Esophagus muscularis mucosa (tissue), 4 donors: ENCODE measurements at places on chromosomes 4 and X. TPM values are rescaled to one million over a fixed set of nuclear protein-coding genes. Genes with fewer than 3 reads are reported as not detected.
A peak's percentile ranks its signal among the peaks of the same experiment; 100 is the strongest.

GRCh38 chr4:11741190-11741652 is 312.5 kb upstream of the HS3ST1 start:
- no peak overlapping the region for H3K4me3 ChIP-seq
- no peak for DNase-seq
- no peaks in the 10 kb centered on the region for H3K4me1 ChIP-seq

DNA sequence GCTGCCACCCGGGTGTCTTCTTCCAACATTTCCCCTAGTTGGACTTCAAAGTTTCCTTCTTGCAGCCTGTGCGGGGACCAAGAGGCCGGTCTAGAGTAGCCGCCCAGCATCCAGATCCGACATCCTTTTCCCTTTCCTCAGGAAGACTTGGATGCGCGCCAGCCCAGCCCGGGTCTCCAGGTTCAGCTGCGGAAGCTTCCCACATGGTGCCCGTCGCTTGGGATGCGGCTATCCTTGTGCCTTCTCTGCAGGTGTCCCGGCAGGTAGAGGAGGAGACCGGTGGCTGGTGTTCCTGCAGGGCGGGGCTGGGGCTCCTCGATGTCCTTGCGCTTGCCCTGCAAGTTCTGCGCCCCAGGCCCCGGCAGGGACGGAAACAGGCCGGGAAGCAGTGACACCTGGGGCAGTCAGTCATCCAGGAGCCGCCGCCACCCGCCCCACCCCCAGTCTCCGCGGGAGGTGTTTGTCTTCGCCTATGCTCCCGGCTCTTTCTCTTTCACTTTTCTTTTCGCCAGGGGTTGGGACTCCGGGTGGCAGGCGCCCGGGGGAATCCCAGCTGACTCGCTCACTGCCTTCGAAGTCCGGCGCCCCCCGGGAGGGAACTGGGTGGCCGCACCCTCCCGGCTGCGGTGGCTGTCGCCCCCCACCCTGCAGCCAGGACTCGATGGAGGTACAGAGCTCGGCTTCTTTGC is at the start of gene IL15:
IL15 (plus strand) TSS at position 502 of the 689 bp plus-strand sequence. CDS start 82,882 bp downstream, outside the sequence.
- peaks cover 24% of the 10 kb centered on the region for H3K4me1 ChIP-seq
- H3K36me3 ChIP-seq: no peaks in the 10 kb centered on the region
- DNase-seq: no peak
- no peaks in the 10 kb centered on the region for H3K27me3 ChIP-seq

DNA sequence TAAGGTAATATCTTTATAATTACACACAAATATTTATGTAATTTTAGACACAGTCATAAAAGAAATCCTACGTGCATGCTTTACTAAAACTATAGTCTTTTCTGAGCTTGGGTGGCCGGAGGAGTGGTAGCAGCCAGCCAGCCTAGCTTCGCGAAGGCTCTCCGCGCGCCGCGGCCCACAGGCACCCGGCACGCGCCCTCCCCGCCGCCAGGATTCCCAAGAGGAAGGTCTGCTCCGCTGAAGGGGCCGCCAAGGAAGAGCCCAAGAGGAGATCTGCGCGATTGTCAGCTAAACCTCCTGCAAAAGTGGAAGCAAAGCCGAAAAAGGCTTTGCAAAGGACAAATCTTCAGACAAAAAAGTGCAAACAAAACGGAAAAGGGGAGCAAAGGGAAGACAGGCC is 8.7 kb upstream of the PJA1 start:
- DNase-seq: peak; percentile 7
- no peak overlapping the region for H3K27ac ChIP-seq
- H3K4me1 ChIP-seq: no peaks in the 10 kb centered on the region
- H3K36me3 ChIP-seq: no peaks in the 10 kb centered on the region
- no peak overlapping the region for H3K4me3 ChIP-seq

GRCh38 chr4:159046683-159047082 is 56.2 kb upstream of the RAPGEF2 start:
- H3K36me3 ChIP-seq: no peaks in the 10 kb centered on the region
- H3K27me3 ChIP-seq: no peaks in the 10 kb centered on the region
- no peak for DNase-seq
- H3K4me3 ChIP-seq: no peak overlapping the region

DNA sequence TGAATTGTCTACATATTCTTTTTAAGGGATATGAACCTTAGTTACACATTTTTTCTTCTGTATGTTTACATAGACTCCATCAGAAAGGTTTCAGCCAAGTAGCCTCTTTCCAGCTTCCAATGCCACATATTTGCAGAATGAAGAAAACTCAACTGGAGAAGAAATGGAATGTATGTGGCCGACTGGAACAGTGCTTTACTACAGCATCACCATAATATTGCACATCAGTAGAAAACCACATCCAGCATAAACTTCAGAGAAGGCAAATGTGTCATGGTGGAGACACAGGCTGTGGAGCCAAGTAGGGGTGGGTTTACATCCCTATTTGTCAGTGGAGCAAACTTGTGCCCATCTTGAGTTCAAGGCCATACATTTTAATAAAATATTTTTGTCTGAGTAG is 204.8 kb upstream of the LDB2 start:
- no peaks in the 10 kb centered on the region for H3K36me3 ChIP-seq
- no peak overlapping the region for H3K27ac ChIP-seq
- peak; percentile 72 for DNase-seq
- no peaks in the 10 kb centered on the region for H3K27me3 ChIP-seq
- H3K4me3 ChIP-seq: no peak overlapping the region
- H3K4me1 ChIP-seq: no peaks in the 10 kb centered on the region

The CENPVL1 gene
- total RNA-seq: not detected
